Naive thymus-derived CD8-positive, alpha-beta T cell (primary cell): ENCODE measurements at places on chromosomes 7 and 10. TPM values are rescaled to one million over a fixed set of nuclear protein-coding genes. Genes with fewer than 3 reads are reported as not detected.

- DNase-seq: no peak
Observed at GRCh38 chr10:101258179-101258885, 29.1 kb upstream of the LBX1 start.

- DNase-seq: no peak
Observed at GRCh38 chr7:111532625-111533024, 29.7 kb downstream of the IMMP2L start.

GRCh38 chr10:600234-600633, 89.2 kb downstream of the DIP2C start:
- DNase-seq: no peak

- no peak for DNase-seq
Observed at GRCh38 chr7:66105263-66105748, 9.3 kb upstream of the CRCP start.

DNA sequence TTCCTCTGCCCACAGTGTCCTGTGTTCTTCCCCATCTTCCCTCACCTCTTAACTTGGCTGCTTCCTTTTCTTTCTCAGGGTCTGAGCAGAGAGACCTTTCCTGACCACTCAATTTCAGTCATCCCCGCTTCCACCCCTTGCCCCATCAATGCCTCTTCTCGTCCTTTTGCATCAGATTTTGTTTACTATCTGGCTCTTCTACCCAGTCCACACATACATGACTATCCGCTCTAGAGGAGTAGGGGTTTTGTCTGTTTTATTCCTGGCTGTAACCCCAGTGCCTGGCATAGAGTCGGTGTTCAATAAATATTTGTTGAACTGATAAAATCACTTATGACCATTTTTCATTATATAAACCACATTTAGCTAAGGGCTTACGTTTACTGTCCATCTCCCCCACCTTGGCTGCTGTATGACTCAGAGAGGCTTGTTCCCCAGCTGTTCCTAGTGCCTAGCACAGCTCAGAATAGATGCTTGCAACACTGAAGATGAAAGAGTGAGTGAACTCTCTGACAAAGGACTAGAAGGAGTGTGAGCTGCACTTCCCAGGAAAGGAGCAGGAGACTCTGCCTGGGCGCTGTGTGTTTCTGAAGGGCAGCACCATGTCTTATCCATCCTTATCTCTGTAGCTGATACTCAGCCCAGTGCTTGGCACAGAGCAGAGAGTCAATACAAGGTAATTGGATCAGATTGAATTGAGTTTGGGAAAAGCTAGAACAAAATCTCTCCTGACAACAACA, 21.9 kb downstream of the ARID5B start:
- DNase-seq: no peak

- no peak for DNase-seq
Observed at GRCh38 chr7:18778594-18778993, 283.0 kb downstream of the HDAC9 start.

GRCh38 chr7:17206349-17206905, 92.0 kb upstream of the AHR start:
- DNase-seq: no peak

GRCh38 chr7:573269-573932, 53.8 kb upstream of the PDGFA start:
- DNase-seq: no peak

- DNase-seq: no peak
Observed at GRCh38 chr7:43869867-43870240, 537 bp upstream of the MRPS24 start.

DNA sequence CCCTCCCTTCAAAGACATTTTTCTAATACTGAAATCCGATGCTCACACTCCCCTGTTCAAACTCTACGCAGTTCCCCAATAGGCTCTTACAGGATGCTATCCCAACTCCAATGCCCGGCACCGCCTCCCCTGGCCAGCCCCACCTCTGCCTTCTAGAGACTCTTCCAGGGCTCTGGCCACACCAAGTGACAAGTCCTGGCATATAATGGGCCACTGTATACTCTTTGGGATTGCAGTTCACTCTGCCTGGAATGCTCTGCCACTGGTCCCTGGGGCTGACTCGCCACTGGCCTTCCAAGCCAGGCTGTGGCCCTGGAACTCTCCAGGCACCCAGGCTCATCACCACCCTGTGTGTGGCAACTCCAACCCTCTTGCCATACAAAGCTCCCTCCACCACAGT, 3.1 kb upstream of the BRI3 start:
- no peak for DNase-seq

The GIMAP2 gene
- 238 TPM for total RNA-seq

The OR9A2 gene
- total RNA-seq: 0.38 TPM

The TFPI2 gene
- not detected for total RNA-seq

The GIMAP8 gene
- 68.0 TPM for total RNA-seq

The TMEM213 gene
- total RNA-seq: not detected

The NPSR1 gene
- total RNA-seq: not detected

The UNCX gene
- not detected for total RNA-seq

The CHCHD3 gene
- total RNA-seq: 26.8 TPM

The SPRN gene
- total RNA-seq: not detected

The TMEM176A gene
- not detected for total RNA-seq

The NEUROD6 gene
- total RNA-seq: not detected
